ENCODE measurements at places on chromosomes 1 and 21.

DNA sequence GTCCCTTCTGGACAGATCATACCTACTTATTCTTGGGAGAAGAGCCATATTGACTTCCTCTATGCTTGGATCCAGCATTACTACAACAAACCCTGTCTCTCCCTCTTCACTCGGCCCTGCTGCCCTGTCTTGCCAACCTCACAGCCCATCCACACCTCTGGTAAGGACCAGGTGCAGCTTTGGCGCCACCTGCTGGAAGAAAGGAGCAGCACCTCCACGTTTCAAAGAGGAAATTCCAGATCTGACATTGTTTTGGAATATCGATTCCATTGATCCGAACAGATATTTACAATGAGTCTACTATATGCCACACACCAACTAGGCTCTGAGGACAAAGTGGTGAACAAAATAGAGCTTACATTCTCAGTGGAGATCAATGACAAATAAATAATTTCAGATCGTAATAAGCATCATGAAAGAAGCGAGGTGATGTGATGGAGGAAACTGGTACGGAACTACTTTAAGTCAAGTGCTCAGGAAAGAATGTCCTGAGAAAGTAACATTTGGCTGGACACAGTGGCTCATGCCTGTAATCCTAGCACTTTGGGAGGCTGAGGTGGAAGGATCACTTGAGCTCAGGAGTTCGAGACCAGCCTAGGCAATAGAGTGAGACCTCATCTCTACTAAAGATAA lies 18.7 kb downstream of the MFSD2A start:
- DNase-seq = peak; percentile 41

DNA sequence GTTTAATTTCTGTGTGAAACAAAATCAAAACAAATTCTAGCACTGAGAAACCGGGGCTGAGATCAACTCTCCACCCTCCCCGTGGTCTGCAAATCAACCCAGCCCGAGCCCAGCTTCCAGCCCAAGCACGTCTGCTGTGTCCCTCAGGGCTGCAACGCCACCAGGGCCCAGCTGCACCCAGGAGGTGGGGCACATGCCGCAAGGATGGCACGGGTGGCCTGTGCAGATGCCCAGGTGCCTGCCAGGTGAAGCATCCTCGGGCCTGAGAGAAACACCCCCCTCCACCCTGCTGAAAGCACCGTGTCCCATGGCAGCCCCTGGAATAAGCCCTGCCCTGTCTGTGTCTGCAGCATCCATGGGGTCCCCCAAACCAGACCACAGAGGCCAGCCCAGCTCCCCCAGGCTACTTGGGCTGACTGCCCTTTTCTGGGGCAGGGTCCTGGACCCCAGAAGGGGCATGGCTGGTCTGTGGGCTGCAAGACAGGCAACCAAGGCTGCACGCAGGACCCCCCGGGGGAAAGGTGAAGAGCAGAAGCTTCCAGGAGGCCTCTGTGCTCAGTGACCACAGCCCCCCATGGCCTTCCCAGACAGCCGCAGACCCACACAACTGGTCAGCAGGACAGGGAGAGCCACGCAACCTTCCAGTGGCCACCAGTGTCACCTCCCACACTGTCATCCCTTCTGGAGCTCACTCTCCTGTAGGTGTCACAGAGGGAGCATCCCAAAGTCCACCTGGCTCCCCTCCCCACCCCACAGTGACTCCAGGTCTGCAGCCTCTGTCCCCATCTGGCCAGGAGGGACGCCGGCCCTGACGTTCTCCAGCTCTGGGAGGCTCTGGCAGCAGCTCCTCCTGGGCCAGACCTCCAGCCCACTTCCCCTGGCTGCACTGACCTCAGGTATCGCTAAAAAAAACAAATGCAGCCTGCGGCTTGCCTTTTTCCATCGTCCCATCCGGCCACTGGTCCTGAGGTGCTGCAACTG lies 7.7 kb downstream of the WNT9A start:
- DNase-seq = no peak

GRCh38 chr1:227560393-227561173 lies 2.8 kb upstream of the ZNF678 start:
- no peak for DNase-seq

DNA sequence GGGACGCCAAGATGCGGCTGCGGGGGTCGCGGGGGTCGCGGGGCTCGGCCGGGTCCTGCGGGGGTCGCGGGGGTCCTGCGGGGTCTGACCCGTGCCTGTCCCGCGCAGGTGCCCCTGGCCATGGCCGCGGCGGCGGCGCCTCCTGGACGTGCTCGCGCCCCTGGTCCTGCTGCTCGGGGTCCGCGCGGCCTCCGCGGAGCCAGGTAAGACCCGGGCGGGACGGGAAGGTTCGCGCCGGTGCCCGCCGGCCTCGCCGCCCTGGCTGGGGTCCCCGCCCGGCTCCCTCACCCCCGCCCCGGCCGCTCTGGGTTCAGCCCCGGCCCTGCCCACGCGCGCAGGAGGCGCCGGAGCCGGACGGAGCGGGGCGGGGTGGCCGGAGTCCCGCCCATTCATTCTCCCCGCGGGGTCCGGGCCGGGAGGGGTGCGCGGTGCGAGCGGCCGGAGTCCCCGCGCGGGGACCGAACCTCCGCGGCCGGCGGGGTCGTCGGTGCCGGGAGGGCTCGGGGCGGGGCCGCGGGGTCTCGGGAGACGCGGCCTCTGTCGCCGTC lies 380 bp downstream of the COL18A1 start:
- no peak for DNase-seq

DNA sequence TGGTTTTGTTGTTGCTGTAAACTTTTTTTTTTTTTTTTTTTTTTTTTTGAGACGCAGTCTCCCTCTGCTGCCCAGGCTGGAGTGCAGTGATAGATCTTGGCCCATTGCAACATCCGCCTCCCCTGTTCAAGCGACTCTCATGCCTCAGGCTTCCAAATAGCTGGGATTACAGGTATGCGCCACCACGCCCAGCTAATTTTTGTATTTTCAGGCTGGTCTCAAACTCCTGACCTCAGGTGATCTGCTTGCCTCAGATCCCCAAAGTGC lies 78.9 kb upstream of the SLC45A1 start:
- DNase-seq = no peak
